ENCODE measurements at places on chromosomes 16 and 17.

DNA sequence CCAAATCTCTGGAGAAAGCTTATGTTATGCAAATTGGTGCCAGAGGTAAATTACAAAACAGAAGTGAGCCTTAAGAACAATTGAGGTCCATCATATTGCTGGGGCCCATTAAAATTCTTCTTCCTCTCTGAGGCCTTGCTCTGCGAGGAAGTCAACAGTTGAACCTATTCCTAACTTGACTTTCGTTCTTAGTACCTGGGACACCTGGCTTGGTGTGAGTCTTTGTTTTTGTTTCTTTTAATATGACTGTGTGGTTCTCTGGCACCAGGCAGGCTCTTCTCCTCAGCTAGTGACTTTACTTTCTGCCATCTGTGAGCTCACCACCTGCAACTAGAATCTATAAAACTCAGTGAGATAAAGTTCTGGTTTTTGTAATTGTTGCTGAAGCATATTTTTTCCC, 120.4 kb downstream of the CBLN1 start:
- DNase-seq, result no peak

DNA sequence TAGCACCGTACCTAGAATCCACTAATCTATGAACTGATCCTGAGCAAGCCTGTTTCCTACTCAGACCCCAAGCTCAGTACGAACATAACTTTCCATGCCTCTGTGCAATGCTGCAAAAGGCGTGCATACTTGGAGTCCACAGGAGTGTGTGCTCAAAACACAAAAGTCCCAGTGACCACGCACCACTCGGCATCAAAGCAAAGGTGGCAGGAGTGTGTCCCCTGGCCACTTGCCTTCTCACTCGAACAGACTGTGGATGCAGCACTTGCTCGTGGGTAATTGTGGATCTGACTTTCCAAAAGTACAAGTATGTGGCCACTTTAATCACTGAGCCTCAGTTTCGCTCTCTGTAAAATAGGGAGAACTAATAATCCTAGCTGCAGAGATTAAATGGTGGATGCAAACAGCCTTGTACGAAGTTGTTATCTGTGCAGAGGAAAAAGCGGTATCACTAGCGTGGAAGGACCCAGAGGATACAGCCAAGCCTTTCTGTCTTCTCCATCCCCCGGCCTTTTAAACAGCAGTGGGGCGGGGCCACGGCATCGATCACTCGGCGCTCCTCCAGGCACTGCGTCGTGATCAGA, 311 bp upstream of the KDM8 start:
- DNase-seq, result peak; percentile 94

DNA sequence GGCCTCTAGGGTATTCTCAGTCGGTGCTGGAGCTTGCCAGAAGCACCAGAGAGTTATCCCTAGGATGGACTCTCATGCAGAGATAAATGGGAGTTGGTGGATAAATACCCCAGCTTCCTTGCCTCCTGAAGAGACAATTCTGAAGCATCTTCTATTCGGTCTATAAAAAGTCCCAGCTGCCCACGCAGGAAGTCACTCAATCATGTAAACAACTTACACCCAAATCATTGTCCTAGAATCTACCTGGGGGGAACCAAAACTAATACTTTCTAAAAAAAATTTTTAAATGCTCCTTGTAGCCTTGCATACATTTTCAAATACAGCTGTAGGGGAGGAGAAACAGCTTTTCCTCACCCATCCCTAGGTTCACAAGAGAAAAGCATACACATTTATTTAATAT, 66.6 kb upstream of the ELAC2 start:
- DNase-seq, result no peak

- no peak for DNase-seq
Observed at GRCh38 chr16:80739523-80739922, 64.9 kb downstream of the CDYL2 start.

DNA sequence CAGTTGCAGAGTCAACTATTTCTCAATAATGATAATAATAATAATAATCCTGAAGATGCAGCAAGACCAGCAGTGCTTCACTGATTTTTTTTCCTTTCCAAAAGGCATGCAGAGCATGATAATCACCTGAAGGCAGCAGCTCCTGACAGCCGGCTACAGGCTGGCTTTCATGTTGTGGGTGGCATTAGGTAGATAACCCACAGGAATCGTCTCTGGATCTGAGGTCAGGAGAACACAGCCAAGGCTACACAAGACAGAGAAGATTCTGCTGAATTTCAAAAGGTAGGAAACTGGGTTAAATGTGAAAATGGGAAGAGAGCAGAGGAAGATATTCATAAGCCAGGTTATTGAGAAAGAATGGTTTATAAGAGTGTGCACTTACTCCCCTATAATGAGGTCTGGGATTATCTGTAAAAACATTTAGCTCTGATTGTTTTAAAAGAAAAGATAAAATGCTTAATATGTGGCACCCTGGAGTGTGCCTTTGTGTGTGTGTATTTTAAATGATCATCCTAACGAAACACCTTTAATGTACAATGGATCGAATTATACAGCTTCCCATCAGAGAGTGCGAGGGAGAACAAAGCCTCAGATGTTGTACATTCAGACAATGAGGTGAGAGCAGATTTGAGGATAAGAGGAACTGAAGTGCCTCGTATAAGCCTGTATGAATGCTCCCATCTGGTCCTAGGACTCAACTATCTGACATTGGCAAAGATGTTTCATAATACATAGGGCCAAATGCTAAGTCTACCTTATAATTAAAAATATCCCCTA, 273.1 kb downstream of the PHKB start:
- DNase-seq, result no peak

- peak; percentile 33 for DNase-seq
Observed at GRCh38 chr17:16676676-16677268, 13.3 kb upstream of the CCDC144A start.

DNA sequence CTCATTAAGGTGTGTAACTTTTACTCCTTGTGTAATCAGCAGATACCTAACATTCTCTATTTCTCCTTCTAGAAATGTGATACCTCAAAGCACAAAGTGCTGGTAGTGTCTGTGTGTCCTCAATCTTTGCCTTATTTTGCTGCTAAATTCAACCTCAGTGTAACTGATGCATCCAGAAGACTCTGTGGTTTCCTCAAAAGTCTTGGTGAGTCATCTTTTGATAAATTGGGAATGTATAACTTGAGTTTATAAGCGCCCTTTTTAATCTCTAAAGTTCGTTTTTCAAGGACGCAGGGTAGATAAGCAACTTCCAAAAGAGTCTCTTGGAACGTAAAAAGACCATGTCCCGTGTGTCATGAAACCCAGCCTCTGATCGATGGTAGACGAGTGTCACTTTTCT, 10.2 kb downstream of the NARF start:
- no peak for DNase-seq

DNA sequence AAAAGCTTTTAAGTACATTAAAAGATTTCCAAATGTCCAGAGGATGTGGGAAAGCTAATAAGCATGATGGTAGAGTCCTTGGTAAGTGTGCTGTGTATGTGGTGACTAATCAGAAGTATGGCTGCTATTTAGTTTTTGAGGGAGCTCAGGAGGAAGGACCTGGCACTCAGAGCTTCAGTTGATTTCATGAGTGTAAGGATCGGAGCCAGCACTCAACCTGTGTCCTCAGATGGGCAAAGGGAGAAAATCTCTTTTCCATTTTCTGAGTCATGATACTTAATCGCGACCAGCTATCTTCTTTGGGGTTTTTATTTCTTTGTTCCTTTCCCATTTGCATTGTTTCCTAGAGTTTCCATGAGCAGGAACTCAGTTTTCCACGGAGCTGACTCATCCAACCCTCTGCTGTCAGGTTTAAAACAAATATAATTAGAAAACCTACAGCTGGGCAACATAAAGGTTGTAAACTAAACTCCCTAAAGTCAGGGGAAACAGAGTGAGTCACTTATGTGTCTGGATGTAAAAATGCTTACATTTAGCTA, 125.4 kb downstream of the MAP2K6 start:
- peak; percentile 27 for DNase-seq

GRCh38 chr16:4365014-4365406, 6.6 kb upstream of the VASN start:
- no peak for DNase-seq
